ENCODE measurements at places on chromosomes 2 and 18. TPM values are rescaled to one million over a fixed set of nuclear protein-coding genes. Genes with fewer than 3 reads are reported as not detected.

- no peak for DNase-seq
These were observed 61.3 kb downstream of the PKP4 start for GRCh38 chr2:158518084-158518483.

- no peak for DNase-seq
These were observed 106.0 kb upstream of the FOSL2 start for GRCh38 chr2:28286678-28287077.

Gene RNF152
- total RNA-seq, result 0.03 TPM

GRCh38 chr2:29495068-29495467, 379.9 kb downstream of the CLIP4 start:
- DNase-seq, result no peak

- no peak for DNase-seq
These were observed 43.5 kb upstream of the TMEM131 start for GRCh38 chr2:98039085-98039756.

GRCh38 chr2:70942396-70943204, 6.9 kb downstream of the ATP6V1B1 start:
- no peak for DNase-seq

Gene IL36RN
- total RNA-seq, result not detected

Gene KCNJ3
- total RNA-seq, result not detected

DNA sequence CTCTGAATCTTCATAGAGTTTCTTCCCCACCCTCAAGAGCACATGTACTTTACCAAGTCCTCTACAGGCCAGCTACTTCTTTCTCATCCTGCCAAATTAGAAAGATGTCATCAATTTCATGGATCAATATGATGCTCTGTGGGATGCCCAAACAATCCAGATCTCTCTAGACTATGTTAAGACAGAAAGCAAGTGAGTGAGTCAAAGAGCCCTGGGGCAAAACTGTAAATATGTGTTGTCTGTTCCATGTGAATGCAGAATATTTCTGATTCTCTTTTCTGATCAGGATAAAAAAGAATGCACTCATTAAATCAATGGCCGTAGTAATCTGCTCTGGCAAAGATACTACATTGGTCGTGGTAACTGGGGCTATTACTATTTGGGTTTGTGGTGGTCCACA, 53.1 kb upstream of the ROCK2 start:
- no peak for DNase-seq

DNA sequence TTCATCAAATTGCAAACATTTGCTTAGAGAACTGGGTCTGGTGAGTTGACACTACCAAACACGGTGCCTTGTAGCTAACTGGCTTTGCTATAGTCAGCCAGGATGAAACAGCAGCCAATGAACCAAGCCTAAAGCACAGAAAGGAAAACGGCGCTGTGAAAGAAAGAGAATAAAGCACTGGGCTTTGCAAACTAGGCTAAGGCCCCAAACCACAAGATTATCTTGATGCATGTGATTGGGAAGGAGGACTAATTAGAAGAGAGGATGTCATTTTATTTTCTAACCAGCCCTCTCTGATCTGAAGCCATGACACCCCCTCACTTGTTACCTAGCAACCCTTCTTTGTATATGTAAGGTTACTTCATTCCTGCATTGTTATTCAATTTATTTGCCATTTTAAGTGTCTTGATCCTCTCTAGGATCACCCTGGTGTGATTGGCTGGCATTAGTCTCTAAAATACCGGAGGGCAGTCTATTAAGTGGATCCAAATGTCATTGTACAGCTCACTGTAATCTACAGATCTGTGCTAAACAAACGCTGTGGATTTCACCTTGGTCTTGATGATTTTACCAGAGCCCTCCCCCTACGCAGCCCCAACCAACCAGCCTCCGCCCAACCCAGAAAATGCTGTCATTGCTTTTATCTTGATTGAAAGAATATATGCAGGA, 395.4 kb upstream of the ACVR2A start:
- DNase-seq, result peak; percentile 56

Gene VWA3B
- not detected for total RNA-seq

Gene CSRNP3
- total RNA-seq, result not detected

DNA sequence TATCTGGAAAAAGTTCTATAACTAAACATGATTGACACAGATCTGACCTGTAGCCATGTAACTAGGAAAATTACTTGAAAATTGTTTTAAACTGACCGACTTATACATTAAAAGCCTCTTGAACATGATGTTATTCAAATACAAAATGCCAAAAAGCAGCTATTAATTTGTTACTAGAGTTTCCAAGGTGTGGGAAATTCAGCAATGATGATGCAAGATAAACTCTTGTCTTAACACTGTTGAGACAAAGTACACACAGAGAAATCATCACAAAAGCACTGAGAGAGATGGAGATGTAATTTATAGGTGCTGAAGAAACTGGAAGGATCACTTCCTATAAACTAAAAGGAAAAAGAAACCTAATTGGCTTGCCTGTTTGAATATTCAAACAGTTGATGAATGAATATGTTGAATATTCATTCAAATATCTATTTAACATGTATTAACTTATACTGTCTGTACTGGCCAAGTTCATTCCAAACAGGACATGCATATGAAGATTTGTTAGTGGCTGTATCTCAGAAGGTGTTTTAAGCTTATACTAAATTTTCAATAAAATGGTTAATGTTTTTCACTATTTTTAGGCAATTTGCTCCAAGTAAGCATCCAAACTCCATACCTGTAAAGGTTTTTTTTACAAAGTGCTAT, 34.6 kb upstream of the WDR75 start:
- no peak for DNase-seq

GRCh38 chr2:66607152-66607551, 172.2 kb downstream of the MEIS1 start:
- no peak for DNase-seq

- DNase-seq, result no peak
These were observed 41.4 kb downstream of the ATP6V1C2 start for GRCh38 chr2:10762651-10763460.

- no peak for DNase-seq
These were observed 98.6 kb upstream of the KLF7 start for GRCh38 chr2:207264310-207264709.

DNA sequence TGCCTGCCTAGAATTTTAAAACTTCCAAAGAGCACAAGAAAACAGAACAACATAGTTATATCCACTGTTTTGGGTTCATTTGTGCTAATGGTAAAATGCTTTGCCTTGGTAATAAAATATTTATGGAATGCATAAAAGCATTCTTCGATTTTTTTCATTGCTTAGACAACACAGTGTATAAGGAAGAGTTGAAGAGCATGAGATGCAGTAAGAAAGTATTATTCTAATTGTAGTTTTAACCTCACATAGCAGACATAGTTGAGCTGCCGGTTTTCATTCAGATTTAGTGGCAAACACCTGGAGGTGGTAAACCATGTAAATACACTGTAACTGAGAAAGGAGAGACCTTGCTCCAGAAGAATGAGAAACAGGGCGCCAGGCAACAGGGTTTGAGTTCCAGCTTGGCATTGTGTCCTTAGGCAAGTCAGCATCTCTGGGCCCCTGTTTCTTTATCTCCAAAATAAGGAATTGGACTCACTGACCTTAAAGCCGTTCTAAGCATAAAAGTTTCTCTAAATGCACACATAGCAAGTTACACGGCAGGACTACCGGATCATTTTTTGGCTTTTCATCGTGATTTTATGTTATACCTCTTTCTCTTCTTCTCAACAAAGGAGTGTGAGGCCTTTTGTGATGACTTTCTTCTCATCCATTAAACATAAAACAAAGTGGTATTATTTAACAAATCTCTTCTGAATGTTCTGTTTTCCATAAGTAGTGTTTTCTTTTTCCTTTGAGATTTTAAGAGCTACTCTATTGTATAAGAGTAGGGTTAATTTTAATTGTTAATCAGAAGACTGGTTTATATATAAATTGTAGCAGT, 7.9 kb downstream of the UGP2 start:
- DNase-seq, result no peak

GRCh38 chr2:176557821-176558220, 288.6 kb downstream of the MTX2 start:
- no peak for DNase-seq

GRCh38 chr2:73859721-73860586, 31.2 kb downstream of the STAMBP start:
- peak; percentile 44 for DNase-seq
